Chondrocyte (in vitro differentiated cells): ENCODE measurements at places on chromosomes 12 and 14. TPM values are rescaled to one million over a fixed set of nuclear protein-coding genes. Genes with fewer than 3 reads are reported as not detected.

The AQP6 gene
- not detected in 3 replicates for total RNA-seq

The ALDH1L2 gene
- total RNA-seq = 87.2 to 158 TPM (median 153 TPM) in 3 replicates

The KCNJ8 gene
- 1.1 TPM in 2 of 3 replicates, not detected in the other for total RNA-seq

The ADAMTS20 gene
- 0.18 to 0.22 TPM in 2 of 3 replicates, not detected in the other for total RNA-seq

The RFLNA gene
- total RNA-seq = 1.0 to 4.7 TPM (median 1.3 TPM) in 3 replicates

The SERPINA9 gene
- total RNA-seq = not detected in 3 replicates

The CLEC2A gene
- total RNA-seq = 0.62 to 0.67 TPM in 2 of 3 replicates, not detected in the other

The CDKN3 gene
- total RNA-seq = 5.3 to 10.4 TPM (median 8.9 TPM) in 3 replicates

The CYP27B1 gene
- 2.1 to 3.2 TPM (median 2.3 TPM) in 3 replicates for total RNA-seq

The HOXC9 gene
- total RNA-seq = not detected in 3 replicates
